ENCODE measurements at places on chromosomes 5 and 9.

DNA sequence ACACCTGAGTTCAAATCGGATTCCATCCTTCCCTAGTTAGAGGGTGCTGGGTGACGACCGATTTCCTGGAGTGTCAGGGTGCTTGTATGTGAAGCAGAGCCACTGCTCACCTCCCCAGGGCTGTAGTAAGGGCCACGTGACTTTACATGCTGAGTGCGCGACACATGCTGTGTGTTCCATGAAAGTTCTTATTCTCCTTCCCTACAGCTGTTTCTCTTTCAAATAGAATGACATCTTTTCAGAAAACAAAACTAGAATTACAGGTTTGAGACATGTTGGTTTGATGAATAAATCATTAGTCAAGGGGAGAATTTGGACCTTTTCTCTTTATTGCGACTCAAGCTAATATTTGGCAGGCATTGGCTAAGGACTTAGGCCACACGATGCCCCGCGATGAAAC lies 113.1 kb downstream of the JMY start:
- DNase-seq = no peak

DNA sequence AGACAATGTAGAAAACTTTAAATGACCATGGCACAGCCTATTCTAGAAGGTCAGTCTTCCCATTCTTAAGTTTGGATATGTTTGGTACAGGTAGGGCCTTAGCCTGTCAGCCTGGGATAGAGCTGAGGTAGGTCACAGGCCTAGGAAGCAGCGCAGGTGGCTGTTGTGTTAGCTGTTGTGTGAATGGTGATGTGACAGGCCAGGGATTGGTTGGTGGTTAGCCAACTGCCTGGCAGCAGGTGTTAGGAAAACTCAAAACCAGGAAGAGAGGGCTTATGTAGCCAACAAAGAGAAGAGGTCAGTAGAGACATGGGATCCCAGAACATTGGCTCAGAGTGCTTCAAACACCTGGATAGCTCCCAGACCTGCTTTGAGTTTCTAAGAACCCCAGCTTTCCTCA lies 84.2 kb downstream of the FBXO38 start:
- DNase-seq = no peak

DNA sequence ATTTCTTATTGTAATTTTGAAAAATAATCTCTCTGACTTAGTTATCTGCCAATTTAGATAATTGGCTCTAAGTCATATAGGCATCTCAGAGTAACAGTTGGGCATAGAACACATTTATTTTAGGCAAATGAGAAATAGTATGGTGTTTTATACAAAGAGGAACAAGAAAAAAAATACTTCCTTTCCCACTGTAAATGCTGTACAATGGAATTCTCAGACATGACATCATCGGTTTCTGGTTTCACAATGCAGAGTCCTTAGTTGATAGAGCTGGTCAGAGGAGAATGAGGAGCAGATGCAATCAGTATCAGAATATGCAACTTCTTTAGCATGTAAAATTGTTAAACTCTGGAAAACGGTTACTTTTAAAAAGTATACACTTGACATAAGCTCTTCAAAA lies 49.4 kb downstream of the PLK2 start:
- no peak for DNase-seq

GRCh38 chr9:115207003-115207836 lies 89.3 kb upstream of the TNC start:
- no peak for DNase-seq

DNA sequence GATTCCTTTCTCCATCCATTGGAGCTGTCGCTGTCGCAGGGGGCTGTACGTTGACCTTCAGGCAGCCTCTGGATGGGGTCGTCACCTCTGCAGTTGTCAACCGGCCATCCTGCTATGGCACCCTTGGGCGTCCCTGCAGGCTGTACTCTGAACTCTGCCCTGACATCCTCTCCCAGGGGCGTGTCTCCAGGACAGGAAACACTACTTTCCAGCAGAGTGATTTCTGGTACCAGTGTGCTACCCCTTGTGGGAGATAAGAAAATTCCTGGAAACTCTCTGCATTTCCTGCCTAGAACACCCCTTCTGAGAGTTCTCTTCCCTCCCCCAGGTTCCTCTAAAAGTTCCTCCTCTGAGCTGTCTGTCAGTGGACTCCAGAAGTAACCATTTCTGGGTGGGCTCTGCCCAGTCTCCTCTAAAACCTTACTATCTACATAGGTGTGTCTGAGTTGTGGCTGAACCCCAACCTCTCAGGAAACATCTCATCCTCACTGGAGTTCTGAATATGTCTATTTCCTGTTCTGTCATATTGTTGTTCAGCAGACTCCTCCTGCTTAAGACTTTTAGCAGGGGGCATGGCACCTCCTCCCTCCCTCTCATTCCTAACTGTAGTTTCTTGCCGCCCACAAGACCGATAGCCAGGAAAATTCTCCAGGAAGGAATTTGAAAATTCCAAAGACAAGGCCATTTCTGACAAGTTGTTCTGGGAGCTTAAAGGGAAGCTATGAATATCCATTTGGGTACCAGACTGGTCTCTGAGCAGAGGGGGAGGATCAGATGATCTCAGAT lies 145.3 kb upstream of the RASEF start:
- no peak for DNase-seq

DNA sequence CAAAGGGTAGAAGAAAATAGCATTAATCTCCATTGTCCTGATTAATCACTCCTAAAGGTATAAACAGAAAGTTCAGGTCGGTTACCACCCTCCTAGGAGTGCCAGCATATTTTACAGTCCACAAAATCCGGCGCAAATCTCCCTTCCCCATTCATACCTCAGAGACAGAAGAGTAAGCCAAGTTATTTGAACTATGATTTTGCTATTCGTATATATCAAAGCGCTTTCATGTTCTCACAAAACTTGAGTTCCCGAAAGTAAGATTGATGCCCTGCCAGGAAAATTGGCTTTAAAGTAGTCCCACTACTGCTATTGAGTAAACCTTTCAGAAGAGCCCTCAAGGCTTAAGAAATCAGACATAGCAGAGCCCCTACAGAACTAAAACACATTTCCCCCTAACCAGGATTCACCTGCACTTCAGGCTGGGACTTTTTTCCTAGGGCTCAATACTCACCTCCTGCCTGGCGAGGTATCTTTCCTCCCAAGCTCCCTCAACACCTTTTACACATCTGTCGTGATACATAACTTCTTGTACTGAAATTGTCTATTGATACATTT lies 21.8 kb upstream of the TRIM36 start:
- DNase-seq = no peak

GRCh38 chr5:72234265-72234700 lies 85.8 kb downstream of the MRPS27 start:
- no peak for DNase-seq

DNA sequence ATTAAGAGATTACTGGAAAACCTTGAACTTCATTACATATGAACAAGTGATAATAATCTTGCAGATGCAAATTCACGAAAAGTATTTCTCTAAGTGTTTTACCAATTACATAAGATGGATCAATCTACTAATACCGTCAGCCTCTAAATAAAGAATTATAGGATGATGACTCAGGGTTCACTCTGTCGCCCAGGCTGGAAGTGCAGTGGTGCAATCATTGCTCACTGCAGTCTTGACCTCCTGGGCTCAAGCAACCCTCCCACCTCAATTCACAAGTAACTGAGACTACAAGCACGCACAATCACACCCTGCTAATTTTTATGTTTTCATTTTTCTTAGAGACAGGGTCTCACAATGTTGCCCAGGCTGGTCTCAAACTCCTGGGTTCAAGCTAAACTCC lies 56.1 kb downstream of the CHD1 start:
- DNase-seq = no peak

DNA sequence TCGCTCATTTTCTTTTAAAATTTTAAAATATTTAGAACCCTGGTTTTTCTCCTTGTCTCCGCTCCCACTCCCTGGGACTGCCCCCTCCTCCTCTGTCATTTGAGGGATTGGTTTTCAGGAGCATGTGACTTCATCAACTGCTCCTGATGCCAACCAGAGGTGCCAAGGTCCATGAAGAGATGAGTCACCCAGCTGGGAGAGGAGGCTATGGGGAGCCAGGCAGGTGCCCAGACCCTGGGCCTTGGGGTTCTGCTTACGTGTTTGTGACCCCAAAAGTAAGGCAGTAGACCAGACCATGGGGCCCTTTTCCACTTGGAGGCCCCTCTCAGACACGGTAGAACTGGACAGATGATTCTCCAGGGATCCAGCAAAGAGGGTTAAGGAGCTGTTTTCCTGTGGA lies 167.0 kb downstream of the FGF18 start:
- DNase-seq = no peak

DNA sequence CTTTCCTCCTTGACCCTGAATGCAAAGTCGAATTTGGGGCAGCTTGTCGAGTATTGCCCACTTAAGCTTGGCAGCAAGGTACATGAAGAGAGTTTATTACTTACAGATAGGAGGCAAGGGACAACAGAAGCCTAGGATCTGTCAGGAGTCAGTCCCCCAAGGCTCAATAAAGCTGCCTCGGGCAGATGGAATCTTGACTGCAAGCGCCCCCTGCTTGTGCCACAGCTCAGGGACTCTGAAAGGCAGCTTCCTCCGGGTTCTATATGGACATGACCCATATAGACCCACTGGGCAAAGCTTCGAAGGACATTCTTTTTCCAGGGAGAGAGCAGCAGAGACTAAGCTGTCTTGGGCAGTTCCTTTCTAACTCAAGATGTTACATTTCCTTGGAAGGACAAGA lies 971.5 kb downstream of the EFNA5 start:
- no peak for DNase-seq

- DNase-seq = no peak
Observed at GRCh38 chr5:108801301-108801700, 53.6 kb downstream of the FER start.

DNA sequence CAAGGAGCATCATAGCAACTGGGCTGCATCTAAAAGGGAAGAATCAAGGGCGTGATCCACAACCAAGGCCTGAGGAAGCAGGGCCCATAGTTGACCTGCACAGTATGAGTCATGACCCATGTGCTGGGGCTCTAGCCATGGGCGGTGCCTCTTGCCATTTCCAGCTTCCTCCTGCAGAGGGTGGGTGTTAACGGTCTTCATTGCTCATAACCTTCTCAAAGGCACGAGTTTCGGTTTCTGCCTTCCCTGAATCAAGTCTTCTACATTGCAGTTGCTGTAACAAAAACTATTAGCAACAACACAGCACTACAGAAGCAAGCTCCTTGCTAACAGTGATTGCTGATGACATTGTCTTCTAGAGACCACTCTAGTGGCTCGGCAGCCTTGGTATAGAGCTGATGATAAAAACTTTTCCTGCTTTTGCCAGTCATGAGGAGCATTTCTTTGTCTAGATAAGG lies 66.9 kb downstream of the CTSL start:
- peak; percentile 26 for DNase-seq

- no peak for DNase-seq
Observed at GRCh38 chr9:126856326-126856877, 4.0 kb upstream of the ZBTB34 start.

GRCh38 chr9:83538890-83539238 lies 663 bp upstream of the FRMD3 start:
- no peak for DNase-seq

DNA sequence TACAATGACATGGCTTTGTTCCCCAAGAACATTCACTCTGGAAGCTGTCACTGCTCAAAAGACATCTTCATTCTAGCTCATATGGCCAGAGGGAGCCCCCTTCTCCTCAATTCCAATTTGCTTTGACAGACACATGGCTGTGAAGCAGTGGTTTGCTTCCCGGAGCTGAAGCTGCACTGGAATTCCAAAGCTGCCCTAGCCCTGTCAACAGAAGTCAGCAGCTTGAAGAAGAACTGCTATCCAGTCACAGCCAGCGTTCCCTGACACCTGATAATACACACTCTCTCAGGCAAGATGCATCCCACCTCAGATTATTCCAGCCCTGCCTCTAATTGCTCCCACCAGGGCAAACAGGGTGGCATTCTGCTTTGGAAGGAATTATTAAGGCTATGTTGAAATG lies 93.7 kb downstream of the SEMA5A start:
- no peak for DNase-seq

DNA sequence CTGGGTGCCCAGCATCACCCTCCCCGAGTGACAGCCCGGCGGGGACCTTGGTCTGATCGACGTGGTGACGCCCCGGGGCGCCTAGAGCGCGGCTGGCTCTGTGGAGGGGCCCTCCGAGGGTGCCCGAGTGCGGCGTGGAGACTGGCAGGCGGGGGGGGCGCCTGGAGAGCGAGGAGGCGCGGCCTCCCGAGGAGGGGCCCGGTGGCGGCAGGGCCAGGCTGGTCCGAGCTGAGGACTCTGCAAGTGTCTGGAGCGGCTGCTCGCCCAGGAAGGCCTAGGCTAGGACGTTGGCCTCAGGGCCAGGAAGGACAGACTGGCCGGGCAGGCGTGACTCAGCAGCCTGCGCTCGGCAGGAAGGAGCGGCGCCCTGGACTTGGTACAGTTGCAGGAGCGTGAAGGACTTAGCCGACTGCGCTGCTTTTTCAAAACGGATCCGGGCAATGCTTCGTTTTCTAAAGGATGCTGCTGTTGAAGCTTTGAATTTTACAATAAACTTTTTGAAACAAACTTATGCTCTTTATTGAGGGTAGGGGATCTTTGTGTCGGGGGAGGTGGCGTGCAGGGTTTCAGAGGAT lies 1.3 kb downstream of the GADD45G start:
- peak; percentile 45 for DNase-seq
